ENCODE measurements at places on chromosomes 16 and 17.

DNA sequence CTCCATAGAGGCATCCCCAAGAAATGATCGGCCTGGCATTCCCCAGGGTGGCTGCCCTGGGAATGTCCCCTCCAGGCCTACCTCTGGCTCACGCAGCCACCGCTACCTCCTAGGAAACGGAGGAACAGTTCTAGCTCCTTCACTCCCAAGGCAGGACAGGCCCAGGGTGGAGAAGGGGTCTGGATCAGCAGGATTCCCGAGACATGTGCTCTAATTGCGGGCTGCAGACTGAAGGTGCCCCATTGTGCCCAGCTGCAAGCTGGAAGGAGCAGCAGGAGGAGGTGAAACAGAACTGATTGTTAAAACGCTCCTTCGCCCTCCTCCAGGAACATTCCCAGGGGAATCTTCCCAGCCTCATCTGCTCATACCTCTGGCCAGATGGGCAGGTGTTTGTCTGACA is 40.8 kb downstream of the SCNN1G start:
- no peak for DNase-seq

GRCh38 chr17:77498091-77498741 is 357.4 kb downstream of the SEC14L1 start:
- DNase-seq, result peak; percentile 49

GRCh38 chr16:2009164-2009711 is 383 bp downstream of the ZNF598 start:
- DNase-seq, result no peak

DNA sequence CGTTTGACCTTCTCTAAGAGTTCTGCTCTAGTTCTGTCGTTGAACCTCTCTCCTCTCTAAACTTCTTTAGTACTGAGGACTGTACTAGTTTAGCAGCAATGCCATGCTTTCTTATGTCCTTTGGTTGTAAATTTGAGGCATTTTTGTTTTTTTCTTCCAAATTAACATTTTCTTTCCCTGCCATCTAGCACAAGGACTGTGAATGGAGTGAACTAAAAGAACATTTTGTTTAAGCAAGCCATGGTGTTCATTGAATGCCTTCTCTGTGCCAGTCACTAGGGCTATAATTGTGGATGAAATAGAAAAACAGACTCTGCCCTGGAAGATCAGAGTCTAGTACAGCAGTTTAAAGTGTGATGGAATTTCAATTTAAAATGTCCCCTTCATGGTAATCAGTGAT is 137.9 kb downstream of the FTO start:
- DNase-seq, result no peak

GRCh38 chr17:65370669-65371131 is 190.7 kb downstream of the AXIN2 start:
- no peak for DNase-seq

DNA sequence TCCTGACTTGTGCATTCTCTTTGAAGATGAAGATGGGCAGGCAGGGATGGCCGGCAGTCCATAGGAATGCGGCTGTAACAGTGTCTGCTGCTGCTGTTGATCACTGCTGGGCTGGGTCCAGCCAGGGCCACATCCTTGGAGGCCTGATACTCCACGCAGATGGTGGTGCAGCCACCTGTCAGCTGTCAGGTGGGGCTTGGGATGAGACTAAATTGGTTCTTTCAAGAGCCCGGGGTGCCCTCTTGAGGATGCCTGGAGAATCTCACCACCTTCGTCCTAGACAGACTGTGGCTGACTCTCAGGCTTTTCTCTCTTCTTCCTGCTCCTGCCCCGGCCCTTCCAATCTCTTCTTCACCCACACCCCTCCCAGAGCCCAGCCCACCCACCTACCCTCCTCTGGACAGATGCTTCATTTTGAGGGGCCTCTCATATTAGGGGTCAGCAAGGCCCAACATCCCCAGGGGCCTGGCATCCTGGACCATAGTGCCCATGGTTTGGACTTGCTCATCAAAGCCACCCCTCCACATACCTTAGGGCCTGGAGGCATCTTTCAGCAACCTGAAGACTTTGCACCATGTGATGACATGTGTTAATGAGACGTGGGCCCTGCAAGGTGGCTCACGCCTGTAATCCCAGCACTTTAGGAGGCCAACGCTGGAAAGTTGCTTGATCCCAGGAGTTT is 19.1 kb downstream of the OSBPL7 start:
- peak; percentile 60 for DNase-seq

- DNase-seq, result no peak
Measured at GRCh38 chr17:81059026-81059425, 24.1 kb downstream of the BAIAP2 start.

DNA sequence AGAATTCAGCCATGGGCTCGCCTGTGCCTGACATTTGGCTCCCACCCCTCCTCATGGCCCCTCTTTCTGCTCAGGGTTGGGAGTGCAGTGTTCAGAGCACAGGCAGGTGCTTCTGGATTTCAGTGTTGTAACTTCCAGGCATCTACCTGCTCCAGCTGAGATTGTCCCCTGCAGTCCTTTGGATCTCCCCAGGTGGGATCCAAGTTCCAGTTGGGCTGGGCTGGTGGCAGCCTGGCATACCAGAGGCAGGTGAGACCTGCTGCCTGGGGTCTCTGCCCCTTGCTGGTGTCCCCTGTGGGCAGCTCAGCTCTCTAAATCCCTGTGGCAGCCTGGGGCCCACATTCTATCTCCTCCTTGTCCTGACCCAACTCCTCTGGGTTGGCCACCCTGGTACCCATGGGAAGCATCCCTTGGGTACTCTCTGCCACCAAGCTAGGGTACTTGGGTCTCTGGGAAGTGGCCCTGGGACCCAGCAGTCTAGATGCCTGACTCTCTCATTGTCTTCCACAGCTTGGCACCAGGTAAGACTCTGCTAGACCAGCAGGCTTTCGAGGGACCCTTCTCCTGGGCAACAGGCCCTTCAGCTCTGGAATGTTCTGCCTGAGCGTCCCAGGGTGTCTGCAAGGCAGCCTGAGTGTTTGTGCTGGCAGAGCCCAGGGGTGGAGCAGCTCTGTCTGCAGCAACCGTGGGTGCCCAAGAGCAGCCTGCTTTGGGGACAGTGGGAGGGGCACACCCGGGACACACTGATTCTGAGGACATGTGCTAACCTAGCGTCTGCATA is 42.5 kb downstream of the DNAH17 start:
- no peak for DNase-seq

- no peak for DNase-seq
Measured at GRCh38 chr16:57537581-57538234, 1.3 kb upstream of the CCDC102A start.

DNA sequence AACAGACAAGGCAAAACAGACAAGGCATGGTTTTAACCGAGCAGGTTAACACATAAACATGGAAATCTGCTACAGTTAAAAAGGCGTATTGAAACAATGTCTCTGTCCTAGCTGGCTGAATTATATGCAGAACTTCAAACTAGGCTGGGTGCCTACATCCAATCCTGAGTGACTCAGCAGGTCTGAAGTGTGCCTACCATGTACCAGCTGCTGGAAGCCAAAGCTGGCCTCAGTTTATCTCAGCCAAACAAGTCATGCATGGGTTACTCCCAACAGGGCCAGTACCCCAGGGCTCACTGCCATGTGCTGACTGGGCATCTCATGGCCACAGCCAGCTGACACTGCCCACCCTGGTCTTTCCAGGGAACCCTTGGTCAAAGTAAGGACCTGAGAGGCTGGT is 4.0 kb downstream of the C1QBP start:
- no peak for DNase-seq

DNA sequence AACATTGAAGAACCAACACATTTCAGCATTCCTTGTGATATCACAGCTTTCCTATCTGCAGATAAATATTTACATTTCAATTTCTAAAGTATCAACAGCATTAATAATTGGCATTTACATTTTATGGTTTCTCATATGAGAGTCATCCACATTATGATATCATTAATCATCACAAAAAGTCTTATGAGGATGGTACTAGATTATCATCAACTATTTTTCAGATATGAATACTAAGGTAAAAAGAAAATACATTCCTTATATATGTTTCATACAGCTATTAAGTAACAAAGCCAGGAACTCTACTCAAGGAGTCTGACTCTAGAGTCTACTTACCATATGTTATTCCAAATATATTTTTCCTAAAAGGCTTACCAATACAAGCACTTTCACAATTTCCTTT is 40.7 kb downstream of the ABCA5 start:
- no peak for DNase-seq

DNA sequence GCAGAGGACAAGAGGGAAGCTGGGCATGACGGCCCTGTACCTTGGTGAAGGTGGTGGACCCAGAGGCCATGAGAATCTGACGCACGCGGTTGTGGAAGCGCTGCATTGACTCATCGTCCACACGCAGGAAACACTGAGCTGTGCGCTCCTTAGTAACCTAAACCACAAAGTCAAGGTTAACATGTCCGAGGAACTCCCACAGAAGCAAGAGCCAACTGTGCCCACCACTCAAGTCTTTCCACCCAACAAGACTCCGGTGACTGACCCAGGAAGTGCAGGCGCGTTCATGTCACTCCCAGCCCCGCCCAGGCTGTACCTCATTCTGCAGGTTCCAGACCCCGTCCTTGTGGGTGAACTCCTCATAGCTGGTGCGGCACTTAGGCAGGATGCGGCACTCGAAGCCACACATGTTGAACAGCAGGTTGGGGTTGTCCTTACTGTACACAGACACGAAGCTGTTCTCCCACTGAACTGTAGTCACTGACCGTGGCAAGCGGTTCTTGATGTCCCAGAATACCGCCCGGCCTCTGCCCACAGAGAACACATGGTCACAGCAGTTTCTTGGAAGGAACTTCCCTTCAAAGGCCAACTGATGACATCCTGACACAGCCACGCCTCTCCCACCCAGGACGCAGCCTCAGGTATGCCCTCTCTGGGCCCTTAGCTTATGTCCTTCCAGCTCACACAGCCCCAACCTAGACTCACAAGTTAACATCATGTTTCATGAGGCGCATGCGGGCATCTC is 11.5 kb downstream of the PRPF8 start:
- no peak for DNase-seq

- no peak for DNase-seq
Measured at GRCh38 chr17:76458580-76459490, 5.9 kb upstream of the UBE2O start.

DNA sequence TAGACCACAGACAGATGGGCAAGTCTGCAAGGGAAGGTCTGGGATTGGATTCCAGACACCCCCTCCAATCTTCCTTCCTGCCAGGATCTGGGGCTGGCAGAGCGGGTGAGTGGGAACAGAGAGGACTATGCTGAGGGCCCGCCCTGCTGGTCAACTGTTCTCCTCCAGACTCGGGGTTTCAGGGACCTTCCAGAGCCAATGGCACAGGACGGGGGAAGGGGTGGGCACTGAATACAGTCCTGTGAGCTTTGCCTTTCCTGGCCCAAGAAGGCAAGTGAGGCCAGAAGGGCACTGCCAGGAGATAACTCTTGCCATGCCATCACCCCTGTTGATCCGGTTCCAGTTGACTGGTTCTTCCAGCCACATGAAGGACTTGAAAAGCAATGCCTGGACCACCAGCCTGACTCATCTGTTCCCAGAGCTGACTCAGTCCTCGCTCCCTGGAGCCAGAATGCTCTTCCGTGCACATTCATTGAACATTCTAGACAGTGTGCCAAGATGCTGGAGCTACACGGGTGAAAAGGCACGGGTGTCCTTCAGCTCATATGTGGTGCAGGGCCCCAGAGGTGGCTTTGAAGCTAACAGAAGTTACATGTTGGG is 533 bp upstream of the MEFV start:
- DNase-seq, result no peak

DNA sequence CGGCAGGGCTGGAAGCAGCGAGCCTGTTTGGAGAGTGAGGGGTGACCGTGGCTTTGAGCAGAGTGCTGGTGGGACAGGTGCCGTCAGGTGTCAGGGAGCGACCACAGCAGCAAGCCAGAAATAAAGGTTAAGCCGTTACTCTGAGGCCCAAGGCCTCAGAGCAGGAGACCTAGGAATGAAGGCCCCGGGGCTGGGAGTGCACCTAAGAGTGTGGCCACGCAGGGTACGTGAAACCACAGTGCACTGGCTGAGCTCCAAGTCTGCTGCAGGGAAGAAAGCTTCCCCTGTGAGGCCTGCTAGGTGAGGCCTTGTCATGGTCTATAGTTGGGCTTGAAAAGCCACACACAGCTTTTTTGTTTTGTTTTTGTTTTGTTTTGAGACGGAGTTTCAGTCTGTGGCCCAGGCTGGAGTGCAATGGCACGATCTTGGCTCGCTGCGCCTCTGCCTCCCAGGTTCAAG is 8.7 kb downstream of the CLUAP1 start:
- no peak for DNase-seq

GRCh38 chr17:59415397-59415796 is 83.9 kb downstream of the YPEL2 start:
- no peak for DNase-seq

- no peak for DNase-seq
Measured at GRCh38 chr17:4785311-4786105, 656 bp downstream of the VMO1 start.

DNA sequence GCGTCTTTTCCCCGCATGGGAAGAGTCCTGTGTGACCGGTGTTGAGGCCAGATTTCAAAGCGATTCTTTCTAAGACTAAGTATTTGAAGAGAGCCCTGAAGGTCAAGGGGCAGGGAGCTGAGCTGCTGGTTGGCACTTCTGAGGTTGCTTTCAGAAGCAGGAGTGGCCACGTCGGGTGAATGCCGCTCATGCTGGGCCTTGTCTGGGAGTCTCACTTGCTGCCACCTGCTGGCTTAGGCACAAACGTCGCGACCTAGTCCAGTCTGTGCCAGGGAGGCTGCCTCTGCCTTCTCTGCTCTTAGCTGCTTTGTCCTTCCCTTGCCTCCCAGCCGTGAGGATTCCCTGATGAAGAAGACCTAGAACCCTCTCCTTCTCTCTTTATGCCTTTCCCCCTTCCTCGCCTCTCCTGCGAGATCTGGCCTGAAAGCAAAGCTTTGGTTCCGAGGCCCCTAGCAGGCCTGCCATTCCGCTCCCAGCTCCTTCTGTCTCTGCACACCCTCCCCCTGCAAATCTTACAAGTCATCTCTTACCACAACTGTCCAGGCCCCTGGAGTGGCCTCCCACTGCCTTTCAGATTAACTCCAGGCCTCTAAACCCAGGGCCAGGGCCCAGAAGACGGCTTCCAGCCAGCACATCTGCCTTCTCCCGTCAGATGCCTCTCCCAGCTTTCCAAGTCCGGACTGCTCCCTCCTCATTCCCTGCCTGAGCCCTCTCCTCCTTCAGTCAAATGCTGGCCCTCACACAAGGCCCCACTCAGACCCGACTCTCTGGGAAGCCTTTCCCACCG is 11.4 kb downstream of the CTNS start:
- no peak for DNase-seq
